ENCODE measurements at places on chromosomes 12 and 14.

- no peak for DNase-seq
Measured at GRCh38 chr12:89316705-89317139, 35.6 kb downstream of the DUSP6 start.

DNA sequence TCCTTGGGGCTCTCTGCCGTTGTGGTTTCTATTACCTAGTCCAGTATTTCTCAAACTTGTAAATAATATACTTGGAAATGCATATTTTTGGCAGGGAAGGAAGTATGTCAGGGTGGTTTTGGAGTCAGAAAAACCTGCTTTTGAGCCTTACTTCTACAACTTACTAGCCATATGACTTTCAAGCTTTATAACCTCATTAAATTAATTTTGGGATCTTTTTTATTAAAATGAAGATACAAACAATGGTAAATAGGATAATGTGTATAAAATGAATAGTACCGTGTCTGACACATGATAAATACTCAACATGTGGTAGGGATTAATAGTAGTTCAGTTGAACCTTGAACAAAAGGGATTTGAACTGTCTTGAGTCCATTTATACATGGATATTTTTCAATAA lies 406.3 kb downstream of the ATP23 start:
- DNase-seq: no peak

- no peak for DNase-seq
Measured at GRCh38 chr12:80681287-80681686, 26.1 kb upstream of the MYF6 start.

DNA sequence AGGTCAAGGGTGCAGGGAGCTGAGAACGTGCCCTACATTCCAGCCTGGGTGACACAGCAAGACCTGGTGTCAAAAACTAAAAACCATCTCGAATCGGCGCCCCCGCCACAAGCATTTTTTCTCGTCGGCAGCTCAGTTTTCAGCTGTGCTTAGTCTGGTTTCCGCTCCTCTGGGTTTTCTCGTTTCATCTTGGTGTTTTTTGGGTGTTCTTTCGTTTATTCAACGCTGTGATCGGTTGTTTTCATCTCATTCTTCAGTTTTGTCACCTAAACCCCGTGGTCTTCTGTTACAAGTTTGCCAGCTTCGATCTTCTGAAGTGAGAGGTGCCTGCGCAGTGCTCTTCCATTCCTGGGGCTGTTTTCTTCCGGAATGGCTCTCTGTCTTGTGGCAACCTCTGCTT lies 41.4 kb downstream of the NOC4L start:
- no peak for DNase-seq

- DNase-seq: no peak
Measured at GRCh38 chr14:74502236-74503019, 8.9 kb downstream of the ISCA2 start.

DNA sequence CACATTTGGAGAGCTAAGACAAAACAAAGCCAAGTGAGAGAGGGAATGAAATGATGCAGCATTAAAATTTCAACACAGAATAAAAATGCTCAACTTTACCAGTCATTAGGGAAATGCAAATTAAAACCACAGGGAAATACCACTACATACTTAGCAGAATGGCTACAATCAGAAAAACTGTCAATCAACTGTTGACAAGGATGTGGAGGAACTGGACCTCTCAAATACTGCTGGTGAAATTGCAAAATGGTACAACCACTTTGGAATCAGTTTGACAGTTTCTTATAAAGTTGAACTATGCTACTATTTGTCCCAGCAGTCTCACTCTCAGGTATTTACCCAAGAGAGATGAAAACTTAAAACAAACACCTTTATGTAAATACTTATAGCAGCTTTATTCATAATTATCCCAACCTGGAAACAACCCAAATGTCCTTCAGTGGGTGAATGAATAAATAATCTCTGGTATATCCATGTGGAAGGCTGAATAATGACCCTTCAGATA lies 43.8 kb upstream of the KTN1 start:
- no peak for DNase-seq

DNA sequence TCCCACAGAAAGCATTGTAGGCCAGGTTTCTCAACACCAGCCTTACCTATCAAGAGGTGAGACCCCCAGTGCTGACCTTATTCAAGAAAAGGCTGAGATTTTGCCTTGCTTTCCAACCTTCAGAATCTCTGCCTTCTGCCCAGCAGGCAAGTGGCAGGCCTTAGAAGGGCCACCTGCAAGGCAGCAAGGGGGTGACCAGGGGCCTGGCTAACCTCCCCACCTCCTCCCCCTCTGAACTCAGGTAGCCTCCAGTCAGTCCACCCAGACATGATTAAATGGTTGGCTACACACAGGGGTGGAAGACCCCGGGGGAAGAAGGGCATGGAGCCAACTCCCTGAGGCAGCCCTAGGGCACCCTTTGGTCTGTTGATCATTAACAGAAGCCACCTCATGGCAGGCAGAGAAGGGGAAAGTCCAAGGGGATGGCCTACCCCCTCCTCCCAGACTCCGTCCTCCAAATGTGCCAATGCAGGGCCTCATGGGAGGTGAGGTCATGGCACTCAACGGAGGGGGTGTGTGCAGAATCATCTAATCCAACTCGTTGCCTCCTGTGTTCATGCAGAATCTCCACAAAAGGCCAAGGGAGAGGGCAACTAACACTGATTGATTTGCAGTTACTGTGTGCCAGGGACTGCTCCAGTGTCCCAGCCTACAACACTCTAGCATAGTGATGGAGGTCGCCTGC lies 8.5 kb downstream of the ZFP36L1 start:
- DNase-seq: no peak

GRCh38 chr12:54193434-54193833 lies 4.6 kb upstream of the SMUG1 start:
- DNase-seq: no peak

GRCh38 chr12:62379026-62379722 lies 87.5 kb upstream of the MON2 start:
- peak; percentile 33 for DNase-seq

GRCh38 chr14:52117111-52117832 lies 48.4 kb upstream of the NID2 start:
- no peak for DNase-seq

- no peak for DNase-seq
Measured at GRCh38 chr12:78680596-78680995, 184.0 kb upstream of the SYT1 start.

DNA sequence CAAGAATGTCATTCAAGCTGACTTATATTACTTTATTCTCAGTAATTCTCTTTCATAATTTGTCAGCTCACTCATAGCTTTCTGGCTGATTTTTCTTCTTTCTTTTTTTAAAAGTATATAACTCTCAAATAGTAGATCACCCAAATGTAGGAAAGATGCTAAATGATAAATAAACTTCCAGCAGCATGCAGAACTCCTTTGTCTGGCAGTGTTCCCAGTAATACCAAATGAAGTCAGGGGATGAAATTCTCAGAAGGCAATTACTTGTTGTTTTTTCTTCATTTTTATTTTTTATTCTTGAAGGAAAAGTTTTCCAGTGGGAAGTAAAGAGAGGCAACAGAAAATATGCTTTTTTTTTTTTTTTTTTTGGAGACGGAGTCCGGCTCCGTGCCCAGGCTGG lies 133.3 kb upstream of the SLCO1C1 start:
- DNase-seq: no peak

- DNase-seq: no peak
Measured at GRCh38 chr12:59088673-59089072, 168.4 kb upstream of the LRIG3 start.

GRCh38 chr12:40701756-40702155 lies 9.5 kb downstream of the CNTN1 start:
- no peak for DNase-seq

- DNase-seq: no peak
Measured at GRCh38 chr12:57756406-57757341, 1.8 kb downstream of the MARCHF9 start.

- DNase-seq: no peak
Measured at GRCh38 chr14:36271222-36271621, 49.2 kb downstream of the MBIP start.

GRCh38 chr12:73506611-73507010 lies 1031.0 kb upstream of the ATXN7L3B start:
- no peak for DNase-seq

DNA sequence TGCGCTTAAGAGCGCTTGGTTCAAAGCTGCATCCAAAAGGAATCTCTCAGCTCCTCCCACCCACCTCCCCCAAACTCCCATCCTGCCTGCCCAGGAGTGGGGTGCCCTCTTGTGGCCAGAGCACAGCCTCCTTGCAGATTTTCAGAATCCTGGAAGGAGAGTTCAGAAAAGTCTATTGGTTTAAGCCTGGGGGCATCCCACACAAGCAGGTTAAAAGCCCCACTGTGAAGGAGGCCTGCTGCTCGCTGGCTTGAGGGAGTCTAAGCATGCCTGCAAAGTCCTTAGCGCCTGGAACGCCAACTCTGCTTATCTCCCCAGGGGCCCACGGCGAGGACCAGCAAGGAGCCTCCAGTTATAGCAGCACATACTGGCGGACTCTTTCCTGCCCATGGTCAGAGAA lies 297.1 kb downstream of the KSR2 start:
- DNase-seq: no peak

DNA sequence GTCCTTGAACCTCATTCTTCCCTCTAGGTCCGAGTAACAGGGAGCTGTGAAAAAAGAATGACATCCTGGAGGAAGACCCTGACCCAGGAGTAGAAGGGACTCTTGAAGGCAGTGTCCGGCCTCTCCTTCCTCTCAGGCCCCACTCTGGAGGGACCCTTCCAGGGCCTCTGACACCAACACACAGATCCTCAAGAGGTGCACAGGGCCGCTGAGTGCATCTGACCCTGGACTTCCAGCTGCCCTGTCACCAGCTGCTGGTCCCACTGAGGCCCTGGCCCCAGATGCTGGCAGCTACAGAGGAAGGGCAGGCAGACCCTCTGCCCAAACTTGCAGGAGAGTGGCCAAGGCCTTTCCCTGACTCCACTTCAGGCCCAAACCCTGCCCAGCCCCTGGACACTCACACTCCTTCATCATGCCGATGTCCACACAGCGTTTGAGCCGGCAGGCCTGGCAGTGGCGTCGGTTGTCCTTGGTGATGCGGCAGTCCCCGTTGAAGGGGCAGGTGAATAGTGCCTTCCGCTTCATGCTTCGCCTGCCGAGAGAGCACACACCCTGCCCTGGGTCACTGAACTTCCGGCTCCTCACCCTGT lies 40.1 kb downstream of the VDR start:
- DNase-seq: no peak

GRCh38 chr14:68612049-68612448 lies 180.8 kb downstream of the ZFP36L1 start:
- DNase-seq: no peak

DNA sequence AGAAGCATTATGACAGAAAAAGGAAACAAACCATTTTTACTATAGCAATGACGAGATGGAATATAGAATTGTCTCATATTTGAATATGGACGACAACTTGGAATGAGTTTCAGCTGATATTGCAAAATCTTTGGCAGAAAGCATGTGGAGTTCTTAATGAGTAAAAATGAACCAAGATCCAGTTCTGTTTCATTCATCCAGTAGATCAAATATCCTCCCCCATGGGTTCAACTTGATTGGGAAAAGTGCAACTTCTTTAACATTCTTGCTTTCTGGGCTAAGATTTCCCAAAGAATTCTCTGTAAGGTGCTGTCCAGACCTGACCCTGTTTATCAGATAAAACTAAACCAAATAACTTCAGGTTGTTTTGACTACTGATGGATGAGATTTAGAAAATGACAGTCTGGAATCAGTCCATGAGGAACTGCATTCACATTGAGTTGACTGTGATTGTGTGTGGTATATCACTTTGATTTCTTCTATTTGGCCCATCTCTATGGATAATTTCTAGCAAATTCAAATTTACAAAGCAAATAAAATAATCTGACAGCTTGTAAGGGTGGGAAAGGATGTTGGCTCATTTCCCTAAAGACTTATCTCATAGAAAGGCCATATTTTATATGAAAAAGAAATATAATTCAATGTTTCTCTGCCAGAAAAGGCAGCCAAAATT lies 267.4 kb downstream of the ADAMTS20 start:
- DNase-seq: no peak

- DNase-seq: no peak
Measured at GRCh38 chr12:121325922-121326396, 26.3 kb downstream of the ANAPC5 start.

GRCh38 chr12:54197431-54197909 lies 8.7 kb upstream of the SMUG1 start:
- no peak for DNase-seq

DNA sequence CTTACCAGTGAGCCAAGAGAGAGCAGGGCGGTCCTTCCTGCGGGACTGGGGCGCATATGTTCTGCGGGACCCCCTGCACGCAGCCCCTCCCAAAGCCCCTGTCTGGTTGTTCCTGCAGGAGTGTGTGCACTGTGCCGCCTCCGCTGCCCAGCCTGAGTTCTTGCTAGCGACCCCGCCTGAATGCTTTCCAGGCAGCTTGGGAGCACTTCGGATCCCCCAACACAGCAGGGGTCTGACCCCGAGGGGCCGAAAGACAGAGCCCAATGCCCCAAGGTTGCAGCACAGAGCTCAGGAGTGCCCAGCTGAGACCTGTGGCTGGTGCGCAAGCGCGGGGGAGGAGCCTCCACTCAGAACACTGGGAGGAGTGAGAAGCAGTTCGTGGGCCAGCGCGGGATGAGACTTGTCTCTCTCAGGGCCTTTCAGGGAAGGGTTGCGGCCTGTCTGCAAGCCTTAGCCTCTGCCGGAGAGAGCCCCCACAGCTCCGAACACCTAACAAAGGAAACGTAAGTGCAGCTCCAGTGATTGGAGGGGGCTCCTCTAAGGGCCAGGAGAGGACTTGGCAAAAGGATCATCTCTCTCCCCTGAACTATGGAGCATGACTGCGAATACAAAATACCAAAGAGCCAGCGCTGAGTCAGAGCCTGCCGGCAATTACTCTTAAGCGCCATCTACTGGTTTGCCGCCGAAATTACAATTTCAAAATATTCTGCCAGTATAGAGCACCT lies 50.5 kb downstream of the GTF2A1 start:
- peak; percentile 73 for DNase-seq

GRCh38 chr12:53047221-53048032 lies 2.4 kb upstream of the TNS2 start:
- DNase-seq: peak; percentile 50

DNA sequence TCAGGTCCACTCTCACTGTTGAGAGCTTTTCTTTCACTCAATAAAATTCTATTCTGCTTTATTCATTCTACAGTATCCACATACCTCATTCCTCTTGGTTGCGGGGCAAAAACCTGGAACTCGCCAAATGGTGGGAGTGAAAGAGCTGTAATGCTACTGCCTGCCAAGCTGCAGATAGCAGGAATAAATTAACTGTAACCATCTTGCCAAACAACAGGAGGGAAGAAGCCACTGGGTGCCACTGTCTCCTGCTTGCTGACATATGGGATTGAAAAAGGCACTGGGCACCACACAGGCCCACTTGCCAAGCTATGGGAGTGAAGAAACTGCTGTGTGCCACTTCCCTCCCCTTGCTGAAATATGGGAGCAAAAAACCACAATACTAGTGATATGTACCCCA lies 111.9 kb upstream of the CNTN1 start:
- no peak for DNase-seq

- no peak for DNase-seq
Measured at GRCh38 chr12:89566615-89567014, 40.8 kb upstream of the POC1B start.

Data from GM04504 (cell line).